Renal cortical epithelial cell (primary cell): ENCODE measurements at places on chromosomes 12 and 14. TPM values are rescaled to one million over a fixed set of nuclear protein-coding genes. Genes with fewer than 3 reads are reported as not detected.

The DNAH10 gene
- 0.10 and 0.35 TPM in 2 replicates for total RNA-seq

DNA sequence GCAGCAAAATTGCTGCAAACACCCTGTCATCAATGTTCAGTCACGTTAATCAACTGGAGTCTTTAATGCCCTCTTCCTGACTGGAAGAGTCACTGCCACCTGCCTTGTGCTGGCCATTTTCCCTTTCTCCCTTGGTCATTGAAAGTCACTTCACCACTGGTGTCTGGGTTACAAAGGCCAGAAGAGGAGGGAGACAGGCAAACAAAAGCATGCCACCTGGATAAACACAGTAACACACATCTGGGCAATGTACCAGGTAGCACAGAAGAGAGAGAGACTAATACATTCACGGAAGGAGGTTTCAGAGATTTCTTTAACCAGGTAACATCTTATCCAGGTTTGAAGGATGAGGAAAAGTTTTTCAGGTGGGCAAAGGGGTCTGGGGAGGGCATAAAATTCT lies 32.7 kb downstream of the GPHB5 start:
- DNase-seq, result no peak

DNA sequence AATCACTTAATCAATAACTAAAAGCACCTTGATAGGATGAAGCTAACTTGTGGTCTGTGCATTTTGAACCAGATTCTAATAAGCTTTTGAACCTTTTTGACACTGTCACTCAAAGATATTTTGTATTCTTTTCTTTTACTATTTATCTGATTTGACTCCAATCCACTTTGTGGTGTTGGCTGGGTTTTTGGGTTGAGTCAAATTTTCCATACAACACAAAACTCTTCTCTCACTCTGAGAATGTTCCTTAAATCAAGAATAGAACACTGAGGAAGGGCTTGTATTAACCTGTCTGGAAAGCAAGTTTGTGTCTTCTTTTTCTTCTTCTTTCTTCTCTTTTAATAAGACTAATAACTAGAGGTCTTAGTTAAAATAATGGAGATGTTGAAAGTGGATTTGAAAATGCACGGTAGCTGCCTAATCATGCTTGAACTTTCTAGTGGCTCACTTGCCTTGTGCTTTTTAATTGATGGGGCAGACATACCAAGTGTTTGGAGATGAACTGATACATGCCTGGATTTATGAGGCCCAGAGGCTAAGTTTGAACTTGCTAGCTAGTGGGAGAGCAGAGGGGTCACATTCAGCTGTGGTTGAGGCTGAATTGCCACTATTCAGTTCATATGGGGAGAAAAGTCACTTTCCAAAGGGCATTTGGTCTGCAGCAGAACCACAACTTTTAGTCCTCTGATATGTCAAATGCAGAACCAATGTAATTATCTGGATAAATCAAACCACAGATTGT lies 93.5 kb upstream of the PTHLH start:
- DNase-seq, result no peak

- no peak for DNase-seq
Observed at GRCh38 chr14:65794674-65795279, 382.2 kb downstream of the FUT8 start.

The CBLN3 gene
- total RNA-seq, result 0.52 and 1.2 TPM in 2 replicates

The CAPZA3 gene
- total RNA-seq, result not detected in 2 replicates

The HSPA2 gene
- 25.0 and 44.2 TPM in 2 replicates for total RNA-seq

DNA sequence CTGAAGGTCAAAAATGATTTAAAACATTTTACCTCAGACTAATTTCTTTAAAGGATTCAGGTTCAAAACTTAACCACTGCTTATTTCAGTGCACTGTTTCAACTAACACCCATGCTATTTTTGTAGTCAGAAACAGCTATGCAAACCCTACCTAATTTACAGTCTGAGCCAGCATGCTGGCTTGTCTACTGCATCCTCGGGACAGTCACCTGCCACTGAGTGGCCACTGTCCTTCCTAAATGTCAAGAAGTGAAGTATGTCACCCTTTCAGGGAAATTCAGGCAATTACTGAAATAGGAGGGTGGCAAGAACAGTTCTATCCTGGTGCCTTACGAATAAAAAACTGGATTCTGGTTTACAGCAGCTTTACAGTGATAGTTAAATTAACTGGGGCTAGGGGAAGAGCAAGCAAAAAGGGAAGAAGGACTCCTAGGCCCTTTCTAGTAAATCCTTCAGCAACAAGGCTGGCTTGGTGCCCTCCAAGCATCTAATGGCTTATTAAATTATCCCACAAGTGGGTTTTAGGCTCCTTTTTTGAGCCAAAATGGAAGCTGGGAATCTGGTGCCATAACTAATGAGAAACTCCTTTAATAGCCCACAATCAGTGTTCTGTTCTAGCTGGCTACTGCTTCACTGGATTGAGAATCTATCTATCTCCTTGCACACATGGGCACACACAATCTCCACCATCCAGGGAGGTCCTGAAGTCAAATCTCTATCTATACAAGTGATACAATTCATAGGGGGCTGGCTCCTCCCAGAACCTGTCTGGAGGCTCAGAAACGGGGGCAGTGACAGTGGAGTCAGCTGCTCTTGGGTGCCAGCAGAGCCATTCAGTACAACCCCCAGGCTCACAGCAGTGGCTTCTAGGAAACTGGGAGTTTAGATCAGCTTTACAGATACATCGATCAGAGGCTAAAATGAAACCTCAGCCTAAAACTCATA lies 43.4 kb downstream of the SH2B3 start:
- DNase-seq, result no peak

DNA sequence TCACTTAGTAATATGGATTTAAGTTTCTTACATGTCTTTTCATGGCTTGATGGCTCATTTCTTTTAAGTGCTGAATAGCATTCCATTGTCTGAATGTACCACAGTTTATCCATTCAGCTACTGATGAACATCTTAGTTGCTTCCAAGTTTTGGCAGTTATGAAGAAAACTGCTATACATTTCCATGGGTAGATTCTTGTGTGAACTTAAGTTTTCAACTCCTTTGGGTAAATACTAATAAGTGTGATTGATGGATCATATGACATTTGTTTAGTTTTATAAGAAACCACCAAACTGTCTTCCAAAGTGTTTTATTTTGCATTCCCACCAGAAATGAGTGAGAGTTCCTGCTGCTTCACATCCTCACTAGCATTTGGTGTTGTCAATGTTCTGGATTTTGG lies 119.2 kb downstream of the NAV3 start:
- DNase-seq, result no peak

GRCh38 chr14:26730929-26731618 lies 133.2 kb upstream of the NOVA1 start:
- peak; percentile 6 for DNase-seq

DNA sequence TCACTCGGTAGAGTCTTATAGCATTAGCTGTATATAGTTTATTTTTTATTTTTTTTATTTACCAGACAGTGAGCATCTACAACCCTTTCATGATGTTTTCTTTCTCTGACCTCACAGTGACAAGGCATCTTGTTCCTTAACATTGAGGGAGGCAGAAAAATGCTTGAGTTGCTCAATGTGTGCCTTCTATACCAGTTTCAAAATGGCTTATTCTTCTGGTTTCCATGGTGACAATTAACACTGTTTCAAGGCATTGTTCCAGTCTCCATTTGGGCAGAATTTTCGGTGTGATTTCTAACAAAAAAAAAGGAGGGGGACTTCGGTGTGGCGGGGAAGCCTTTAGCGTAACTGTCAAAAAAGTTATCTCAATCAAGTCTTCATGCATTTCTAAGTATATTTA lies 209.7 kb upstream of the NPAS3 start:
- DNase-seq, result no peak

The SLC7A7 gene
- 12.7 and 18.4 TPM in 2 replicates for total RNA-seq

DNA sequence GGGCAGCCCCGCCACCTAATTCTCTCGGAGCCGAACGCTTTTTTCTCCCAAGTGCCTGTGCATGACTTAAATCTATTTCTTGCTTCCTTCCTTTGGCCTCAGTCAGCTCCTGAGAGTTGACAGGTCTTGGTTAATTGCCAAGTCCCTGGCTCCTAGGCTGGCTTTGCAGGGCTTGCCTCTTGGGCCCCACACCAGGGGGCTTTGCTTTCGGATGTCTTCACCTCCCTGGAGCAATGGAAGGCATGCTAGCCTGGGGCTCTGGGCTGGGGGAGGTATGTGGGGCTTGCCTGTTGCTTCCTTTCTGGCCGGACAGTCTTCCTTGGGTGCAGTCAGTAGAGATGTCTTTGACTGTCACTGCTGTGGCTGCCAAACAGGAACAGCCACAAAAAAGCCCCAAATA lies 2.2 kb upstream of the KRT80 start:
- peak; percentile 36 for DNase-seq

- peak; percentile 32 for DNase-seq
Observed at GRCh38 chr12:75720812-75721641, 209.6 kb upstream of the KRR1 start.

The CCDC196 gene
- not detected in 2 replicates for total RNA-seq

GRCh38 chr12:51850965-51851299 lies 2.4 kb upstream of the FIGNL2 start:
- peak; percentile 59 for DNase-seq

GRCh38 chr12:94710933-94711332 lies 60.6 kb upstream of the TMCC3 start:
- no peak for DNase-seq

DNA sequence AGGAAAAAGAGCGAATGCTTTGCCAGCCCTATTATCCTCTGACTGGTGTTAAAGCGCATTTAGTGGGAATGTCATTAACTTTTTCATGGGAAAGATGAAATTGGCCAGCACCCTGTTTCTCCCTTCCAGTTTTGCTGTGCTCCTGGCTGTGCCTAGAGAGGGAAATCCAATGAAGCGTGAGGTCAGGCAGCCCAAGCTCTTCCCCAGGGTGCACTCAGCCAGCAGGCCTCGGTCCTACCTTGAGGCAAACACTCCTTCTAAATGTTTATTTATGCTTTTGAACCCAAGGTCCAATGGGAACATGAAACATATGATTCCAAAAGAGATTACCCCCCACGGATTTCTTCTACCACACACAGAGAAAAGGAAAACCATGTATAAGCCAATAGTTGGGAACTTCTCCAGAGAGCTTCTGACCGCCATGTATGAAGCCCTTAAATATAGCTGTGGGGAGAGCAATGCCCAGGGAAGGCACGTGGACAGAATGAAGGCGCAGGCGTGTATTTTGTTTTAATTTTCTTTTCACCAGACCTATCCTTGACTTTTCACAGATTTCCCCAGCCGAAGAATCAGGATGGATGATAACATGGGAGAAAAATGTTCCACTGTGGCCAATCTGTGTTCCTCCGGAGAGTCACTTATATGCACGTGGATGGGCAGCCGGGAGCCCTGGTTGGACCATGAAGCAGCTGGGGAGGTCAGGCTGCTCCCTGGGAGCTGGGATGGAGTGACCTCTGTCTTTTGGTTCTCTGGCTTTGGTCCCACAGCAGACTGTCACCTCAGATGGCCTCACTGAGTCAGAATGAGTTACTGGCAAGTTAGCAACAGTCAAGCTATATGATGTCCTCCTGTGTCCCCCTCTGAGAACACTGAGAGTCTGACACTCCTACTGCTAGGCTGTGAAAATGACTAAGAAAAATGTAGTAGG lies 37.3 kb downstream of the GPR135 start:
- DNase-seq, result peak; percentile 4

The RNASE7 gene
- total RNA-seq, result not detected in 2 replicates

The STYK1 gene
- total RNA-seq, result 2.6 and 4.3 TPM in 2 replicates

GRCh38 chr12:11565752-11566151 lies 83.7 kb upstream of the ETV6 start:
- DNase-seq, result no peak

- no peak for DNase-seq
Observed at GRCh38 chr12:4211372-4211771, 62.2 kb upstream of the CCND2 start.

The RAD9B gene
- 0.52 and 0.89 TPM in 2 replicates for total RNA-seq

DNA sequence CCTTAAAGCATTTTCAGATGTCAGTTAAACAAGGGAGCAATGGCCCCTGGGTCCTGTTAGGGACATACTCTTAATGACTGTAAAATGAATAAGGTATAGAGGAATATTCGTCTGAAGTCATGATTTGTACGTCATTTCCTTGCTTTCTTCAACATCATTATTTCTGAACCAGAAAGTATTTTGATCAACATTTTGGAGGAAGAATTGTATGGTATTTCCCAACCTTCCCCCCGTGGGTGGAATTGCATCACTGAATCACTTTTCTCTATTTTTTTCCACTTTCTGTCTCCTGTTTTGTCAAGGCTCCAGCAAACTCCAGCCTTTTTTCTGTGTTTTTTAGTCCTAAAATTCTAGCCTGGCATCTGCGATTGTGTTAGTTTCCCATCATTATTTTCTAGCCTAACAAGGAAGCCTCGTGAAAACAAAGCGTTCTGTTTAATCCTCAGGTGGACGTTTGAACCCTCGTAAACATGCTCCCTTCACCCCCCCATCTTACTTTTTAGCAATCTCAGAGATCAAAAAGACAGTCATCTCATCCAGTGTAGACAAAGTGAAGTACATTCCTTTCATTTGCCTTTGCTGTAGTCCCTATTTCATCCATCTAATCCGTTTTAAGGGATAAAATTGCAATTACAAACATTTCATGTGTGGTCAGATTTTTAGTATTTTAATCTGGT lies 62.3 kb downstream of the ETV6 start:
- no peak for DNase-seq

The MANSC4 gene
- total RNA-seq, result not detected in 2 replicates

DNA sequence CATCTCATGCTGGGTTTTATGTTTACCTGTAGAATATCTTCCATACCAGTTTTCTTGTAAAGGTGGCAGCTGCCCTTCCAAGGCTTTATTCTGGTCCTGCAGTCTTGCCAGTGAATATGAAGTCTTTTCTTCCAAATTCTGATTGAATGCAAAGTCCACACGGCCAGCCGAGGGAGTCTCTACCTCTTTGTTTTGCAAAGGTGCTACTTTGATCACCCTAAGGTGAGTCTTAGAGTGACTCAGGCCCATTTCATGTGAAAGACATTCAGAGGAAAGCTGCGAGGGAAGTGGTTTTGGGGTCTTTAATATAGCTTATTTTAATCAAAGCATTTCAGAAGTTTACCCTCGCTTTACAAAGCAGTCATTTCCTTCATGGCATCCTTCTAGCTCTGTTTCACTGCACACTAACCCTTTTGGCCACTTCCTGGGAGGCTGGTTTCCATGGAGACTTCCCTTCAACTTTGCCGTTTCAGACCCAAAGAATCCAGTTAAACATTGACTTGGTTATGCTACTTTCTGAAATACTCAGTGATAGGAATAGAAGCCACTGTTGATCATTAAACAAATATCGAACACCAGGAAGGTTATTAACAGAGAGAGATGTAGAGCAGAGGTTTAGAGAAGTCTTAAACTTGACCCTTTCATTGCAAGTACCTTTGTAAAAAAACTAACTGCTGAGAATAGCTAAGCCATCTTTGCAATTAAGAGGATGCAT lies at the start of gene CCDC198:
CCDC198 (minus strand) TSS at position 391 of the 715 bp plus-strand sequence; CDS start at position 249, 142 bp downstream.
- DNase-seq, result peak; percentile 100

GRCh38 chr12:62279058-62279457 lies 18.9 kb downstream of the USP15 start:
- DNase-seq, result no peak

- no peak for DNase-seq
Observed at GRCh38 chr14:45790293-45790692, 537.3 kb upstream of the MIS18BP1 start.

GRCh38 chr12:86134561-86134960 lies 121.6 kb downstream of the MGAT4C start:
- DNase-seq, result peak; percentile 17

The OLR1 gene
- 0.87 and 0.89 TPM in 2 replicates for total RNA-seq

The PRH2 gene
- not detected in 2 replicates for total RNA-seq
